ENCODE measurements at places on chromosomes 5 and 9.

- DNase-seq: no peak
Observed at GRCh38 chr5:76443066-76443800, 40.1 kb downstream of the IQGAP2 start.

GRCh38 chr9:93467062-93467416 is 13.7 kb upstream of the FAM120AOS start:
- DNase-seq: no peak

DNA sequence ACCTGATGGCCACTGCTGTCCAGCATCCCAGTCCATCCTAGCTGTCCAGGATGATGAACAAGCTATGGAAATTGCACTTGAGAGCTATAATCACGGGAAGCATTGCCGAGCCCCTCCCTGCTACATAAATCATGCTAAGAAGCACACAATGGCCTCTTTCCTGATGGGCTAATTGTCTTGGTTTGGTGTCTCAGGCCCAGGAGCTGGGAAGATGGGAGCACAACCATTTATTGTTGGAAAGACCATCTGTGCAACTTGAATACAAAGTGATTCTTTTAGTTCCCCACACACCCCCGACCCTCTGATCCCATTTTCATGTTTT is 80.4 kb downstream of the RGS3 start:
- no peak for DNase-seq

- DNase-seq: no peak
Observed at GRCh38 chr9:94783928-94784327, 57.4 kb downstream of the AOPEP start.

DNA sequence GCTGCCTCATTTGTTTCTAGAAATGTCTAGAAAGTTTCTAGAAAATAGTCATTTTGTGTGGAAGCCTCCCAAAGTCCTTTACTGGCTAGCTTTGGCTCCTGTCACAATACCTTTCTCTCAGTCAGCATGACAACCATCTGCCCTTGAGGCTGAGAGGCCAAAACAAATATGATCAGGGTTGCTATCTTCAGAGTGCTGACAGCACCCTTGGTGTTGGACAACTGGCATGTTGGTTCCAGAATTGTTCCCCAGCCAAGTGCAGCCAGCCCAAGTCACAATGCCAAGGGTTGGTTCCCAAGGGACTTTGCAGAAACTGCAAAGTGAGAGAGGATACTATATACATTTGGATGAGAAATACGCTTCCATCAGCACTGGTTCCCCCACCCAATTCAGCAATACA is 140.9 kb upstream of the GAS1 start:
- DNase-seq: no peak

GRCh38 chr9:83544002-83544698 is 5.9 kb upstream of the FRMD3 start:
- no peak for DNase-seq

- no peak for DNase-seq
Observed at GRCh38 chr5:172910828-172911627, 48.2 kb upstream of the RPL26L1 start.

- DNase-seq: no peak
Observed at GRCh38 chr9:93531374-93531773, 45.0 kb upstream of the PHF2 start.

DNA sequence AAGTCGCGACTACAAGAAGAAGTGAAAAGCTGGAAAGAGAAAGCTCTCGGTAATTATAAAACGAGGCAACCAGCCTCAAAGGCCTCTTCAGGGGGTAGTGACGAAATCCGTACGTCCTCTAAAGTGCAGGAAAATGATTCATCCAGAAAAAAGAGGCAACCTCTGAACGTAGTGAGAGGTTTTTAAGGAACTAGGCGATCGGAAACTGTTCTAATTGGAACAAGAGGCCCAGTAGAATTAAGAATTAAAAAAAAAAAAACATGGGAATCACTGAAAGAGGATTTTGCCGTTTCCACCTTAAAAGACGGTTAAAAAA is 1.0 kb downstream of the CSNK1A1 start:
- no peak for DNase-seq

DNA sequence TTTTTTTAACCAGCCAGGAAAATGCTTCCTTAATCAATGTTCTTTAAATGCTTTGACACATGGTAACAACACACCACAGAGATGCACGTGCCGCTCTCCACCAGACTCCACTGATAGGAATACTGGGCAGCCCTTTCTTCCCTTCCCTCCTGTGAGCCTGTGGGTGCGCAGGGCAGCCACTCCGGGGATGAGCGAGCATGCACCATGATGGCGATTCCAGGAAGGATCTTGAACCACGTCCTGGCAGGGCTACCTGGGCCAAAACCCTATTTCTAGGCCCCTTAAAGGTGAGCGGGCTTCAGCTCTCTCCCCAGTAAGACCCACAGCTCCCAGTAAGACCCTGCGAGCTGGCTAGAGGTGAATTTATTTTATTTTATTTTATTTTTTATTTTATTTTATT is 128.2 kb downstream of the MVB12B start:
- no peak for DNase-seq

DNA sequence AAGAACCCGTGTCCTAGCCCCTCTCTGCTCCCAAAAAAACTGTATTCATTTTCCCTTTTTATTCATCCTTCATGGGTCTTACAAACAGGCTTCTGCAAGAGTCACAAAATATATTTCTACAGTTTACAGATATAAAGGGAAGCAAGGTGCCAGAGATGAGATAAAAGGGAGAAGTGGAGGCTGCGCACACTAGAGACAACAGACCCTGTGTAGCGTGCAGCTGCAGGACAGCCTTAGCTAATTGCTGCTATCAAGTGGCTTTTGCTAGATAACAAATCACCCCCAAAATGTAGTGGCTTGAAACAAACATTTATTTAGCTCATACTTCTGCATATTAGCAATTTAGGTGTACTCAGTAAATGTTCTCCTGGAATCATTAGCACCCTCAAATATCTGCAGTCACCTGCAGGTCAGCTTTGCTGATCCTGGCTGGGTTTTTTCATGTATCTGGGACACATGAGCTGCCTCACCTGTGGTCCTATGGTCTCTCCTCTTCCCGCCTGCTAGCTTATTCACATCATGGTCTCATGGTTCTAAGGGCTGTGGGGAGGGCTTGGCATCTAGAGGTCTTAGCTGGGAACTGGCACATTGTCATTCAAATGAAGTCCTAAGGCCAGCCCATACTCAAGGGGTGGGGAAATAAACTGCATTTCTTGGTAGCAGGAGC is 29.4 kb downstream of the ARHGEF37 start:
- no peak for DNase-seq

DNA sequence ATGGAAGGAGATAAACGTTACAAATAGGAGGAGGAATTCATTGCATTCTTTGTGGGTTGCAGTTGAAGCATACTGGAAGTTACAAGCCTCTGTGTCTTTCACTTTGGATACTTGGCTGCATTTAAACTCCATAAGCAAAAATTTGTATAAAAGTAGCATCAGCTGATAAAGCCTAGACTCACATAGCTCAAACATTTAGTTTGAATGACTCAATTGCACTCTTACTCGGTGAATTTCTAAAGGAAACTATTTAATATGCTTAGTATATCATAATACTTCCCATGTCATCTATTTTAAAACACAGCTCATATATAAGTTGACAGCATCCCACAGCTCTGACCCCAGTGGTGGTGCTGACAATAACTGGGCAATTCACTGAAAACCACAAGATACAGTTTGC is 596.6 kb upstream of the ZNF608 start:
- DNase-seq: no peak

GRCh38 chr9:111360881-111361280 is 30.9 kb upstream of the OR2K2 start:
- no peak for DNase-seq

- no peak for DNase-seq
Observed at GRCh38 chr9:93945400-93946337, 9.5 kb downstream of the BARX1 start.

DNA sequence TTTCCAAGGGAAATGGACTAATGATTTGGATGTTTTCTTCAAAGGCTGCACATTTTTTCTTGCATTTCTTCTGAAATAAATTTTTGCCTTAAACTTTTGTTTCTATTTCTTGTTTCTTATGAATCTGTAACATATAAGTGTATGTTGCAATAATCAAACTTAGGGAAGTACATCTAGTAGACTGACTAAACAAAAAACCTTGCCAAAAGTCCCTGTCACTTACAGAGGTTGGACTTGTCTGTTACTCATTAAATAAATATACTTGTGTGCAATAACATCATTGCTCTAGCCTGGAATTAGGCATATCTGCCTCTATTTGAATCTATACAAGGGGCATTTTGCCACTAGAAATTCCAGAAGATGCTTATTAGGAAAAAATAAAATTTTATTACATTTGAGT is 56.6 kb downstream of the C6 start:
- peak; percentile 12 for DNase-seq

- no peak for DNase-seq
Observed at GRCh38 chr5:638501-639252, 26.5 kb downstream of the CEP72 start.

GRCh38 chr5:134226441-134227192 is 744 bp upstream of the PPP2CA start:
- no peak for DNase-seq

- no peak for DNase-seq
Observed at GRCh38 chr9:26266146-26266793, 588.0 kb upstream of the TUSC1 start.

DNA sequence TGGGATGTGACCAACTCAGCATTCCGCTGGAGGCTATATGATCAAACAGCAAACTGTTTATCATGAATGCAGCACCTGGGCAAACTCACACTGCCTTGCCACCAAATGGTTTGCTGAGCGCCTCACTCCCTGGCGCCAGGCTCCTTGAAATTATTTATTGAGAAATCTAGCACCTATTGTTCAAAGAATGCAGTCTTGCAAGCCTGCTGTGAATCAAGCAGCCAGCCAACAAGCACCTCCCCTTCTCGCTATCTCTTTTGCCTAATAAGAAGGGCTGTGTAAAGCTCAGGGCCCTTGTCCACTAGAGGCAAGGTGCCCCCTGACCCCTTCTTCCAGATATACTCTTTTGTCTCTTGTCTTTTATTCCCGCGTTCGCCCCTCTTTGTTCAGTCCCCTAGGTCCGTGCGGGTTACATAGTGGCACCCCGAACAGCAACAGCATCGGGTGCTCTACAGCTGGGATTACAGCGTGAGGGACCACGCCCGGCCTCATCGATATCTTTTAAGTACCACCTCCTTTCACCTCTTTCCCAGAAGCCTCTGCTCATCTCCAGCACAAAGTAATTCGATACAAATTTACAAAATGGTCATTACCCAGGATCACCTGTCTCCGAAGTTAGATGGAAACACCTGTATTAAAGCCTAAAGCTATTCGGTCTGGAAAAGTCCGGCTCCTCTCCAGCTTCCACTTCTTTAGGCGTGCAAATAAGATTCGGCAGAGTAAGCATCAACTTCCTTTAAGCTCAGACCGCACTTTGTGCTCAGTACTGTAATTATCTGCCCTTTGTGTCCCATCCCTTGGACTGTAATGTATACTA is 896 bp downstream of the RIGI start:
- DNase-seq: no peak

GRCh38 chr5:163342306-163342705 is 95.1 kb upstream of the CCNG1 start:
- no peak for DNase-seq

- no peak for DNase-seq
Observed at GRCh38 chr9:20331095-20331685, 291.1 kb downstream of the MLLT3 start.

DNA sequence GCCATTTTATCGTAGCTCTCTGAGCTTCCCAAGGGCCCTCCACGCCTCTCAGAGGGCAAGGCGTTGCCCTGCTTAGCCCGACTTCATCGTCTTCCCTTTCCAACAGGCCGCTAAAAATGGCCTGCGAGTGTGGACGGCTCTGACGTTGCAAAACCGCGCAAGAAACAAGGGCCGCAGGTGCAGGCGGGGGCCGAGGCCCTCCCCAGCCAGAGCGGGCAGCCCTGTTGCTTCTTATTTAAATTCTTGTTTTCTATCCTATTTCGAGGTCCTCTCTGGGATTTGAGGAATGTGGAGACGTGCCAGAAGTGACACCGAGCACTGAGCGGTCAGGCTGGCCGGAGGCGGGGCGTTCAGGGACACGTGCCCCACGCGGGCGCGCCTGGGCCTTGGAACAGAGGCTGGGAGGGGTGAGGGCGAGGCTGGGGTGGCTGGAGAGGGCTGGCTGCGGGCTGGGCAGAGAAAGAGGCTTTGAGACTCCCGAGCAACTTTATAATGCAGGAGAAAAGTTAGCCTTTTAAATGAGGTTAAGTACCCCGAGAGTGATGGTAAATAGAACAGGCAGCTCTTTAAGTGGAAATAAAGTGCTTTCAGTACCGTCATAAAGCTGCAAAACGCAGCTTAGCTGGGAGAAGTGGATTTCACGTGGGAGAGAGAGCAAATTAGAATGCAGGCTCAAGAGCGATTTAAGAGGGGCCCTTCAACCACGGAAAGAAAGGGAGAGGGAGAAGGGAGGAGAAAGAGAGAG is 243.6 kb downstream of the AUH start:
- DNase-seq: peak; percentile 80

DNA sequence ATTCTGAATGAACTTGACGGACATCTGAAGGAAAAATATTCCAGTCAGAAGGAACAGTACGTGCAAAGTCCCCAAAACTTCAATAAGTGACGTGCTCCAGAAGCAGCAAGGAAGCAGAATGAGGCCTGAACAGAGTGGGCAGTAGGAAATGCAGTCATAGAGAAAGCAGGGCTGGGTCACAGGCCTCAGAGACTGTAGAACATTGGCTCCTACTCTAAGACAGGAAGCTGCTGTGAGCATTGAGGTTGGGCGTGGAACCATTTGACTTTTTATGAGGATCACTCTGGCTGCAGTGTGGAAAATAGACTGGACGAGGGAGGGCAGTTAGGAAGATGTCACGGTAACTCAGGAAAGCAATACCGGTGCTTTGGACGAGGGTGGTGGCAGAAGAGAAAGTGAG is 64.0 kb downstream of the DOCK8 start:
- DNase-seq: no peak

DNA sequence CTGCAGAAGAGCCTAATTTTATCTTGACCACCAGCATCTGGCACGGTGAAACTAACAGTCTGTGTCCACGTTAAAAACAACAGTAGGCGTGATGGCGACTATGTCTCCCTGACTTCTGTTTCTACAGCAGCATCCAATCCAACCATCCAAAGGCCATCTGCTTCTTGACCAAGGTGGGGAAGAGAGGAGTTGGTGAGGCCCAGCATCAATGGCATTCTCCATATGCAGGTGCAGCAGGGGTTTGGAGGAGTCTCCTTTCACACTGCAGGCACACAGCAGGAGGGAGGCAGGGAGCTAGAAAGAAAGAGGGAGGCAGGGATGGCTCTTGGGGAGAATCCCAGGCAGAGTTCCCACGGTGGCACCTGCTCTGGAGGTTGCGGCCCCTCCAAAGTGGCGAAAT is 27.0 kb downstream of the MGAT1 start:
- no peak for DNase-seq

DNA sequence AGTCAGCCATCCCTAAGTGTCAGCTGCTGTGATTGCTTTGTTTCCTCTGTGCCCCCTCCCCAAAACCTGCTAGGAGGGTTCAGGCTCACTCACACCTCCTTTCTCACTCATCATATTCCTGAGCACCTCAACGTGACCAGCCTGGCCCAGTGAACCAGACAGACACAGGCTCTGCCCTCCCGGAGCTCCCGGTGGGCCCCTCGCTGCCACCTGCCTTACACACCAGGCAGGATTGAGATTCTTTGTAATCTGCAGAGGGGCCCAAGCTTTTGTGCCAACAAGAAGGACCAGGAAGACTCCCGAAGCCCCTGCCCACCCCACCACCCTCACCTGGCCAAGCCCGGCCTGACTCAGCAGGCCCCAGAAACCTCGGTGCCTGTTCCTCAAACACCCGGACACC is 87.8 kb downstream of the NTNG2 start:
- no peak for DNase-seq

Measured in HS-27A (cell line).